Omental fat pad (tissue), 4 donors: ENCODE measurements at places on chromosomes 3 and 15. TPM values are rescaled to one million over a fixed set of nuclear protein-coding genes. Genes with fewer than 3 reads are reported as not detected.

GRCh38 chr15:52318729-52319500 lies 23.3 kb upstream of the MYO5C start:
- no peak for DNase-seq

ERICH6 gene
- not detected for total RNA-seq

- no peak for DNase-seq
Measured at GRCh38 chr3:69986419-69986818, 13.1 kb upstream of the SAMMSON start.

- DNase-seq, result no peak
Measured at GRCh38 chr3:188659449-188660090, 505.6 kb downstream of the LPP start.

DNA sequence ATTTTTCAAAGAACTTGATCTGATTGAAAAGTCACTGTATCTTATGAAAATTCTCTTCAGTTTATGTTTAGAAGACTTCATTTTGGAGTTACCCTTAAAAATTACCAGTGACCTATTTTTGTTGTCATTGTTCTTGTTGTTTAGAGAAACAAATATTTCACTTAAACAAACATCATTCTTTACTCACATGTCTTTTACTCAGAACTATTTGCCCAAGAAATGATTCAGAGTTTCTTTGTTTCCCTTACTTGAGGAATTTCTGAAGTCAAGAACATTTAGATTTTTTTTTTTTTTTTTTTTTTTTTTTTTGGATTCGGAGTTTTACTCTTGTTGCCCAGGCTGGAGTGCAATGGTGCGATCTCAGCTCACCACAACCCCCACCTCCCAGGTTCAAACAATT lies 259.6 kb upstream of the UBE2E1 start:
- no peak for DNase-seq

DNA sequence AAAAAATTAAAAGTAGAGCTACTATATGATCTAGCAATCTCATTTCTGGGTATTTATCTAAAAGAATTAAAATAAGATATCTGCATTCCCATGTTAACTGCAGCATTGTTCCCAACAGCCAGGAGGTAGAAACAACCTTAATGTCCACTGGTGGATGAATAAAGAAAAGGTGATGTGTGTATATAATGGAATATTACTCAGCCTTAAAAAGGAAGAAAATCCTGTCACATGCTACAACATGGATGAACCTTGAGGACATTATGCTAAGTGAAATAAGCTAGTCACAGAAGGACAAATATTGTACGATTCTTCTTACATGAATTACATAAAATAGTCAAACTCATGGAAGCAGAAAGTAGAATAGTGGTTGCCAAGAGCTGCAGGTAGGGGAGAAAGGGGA lies 119.4 kb upstream of the BHLHE40 start:
- no peak for DNase-seq
